Ammon's horn (tissue), 1 donor: ENCODE measurements at places on chromosomes 4 and X.

- DNase-seq = no peak
Observed at GRCh38 chr4:115213716-115214115, 100.3 kb upstream of the NDST4 start.

DNA sequence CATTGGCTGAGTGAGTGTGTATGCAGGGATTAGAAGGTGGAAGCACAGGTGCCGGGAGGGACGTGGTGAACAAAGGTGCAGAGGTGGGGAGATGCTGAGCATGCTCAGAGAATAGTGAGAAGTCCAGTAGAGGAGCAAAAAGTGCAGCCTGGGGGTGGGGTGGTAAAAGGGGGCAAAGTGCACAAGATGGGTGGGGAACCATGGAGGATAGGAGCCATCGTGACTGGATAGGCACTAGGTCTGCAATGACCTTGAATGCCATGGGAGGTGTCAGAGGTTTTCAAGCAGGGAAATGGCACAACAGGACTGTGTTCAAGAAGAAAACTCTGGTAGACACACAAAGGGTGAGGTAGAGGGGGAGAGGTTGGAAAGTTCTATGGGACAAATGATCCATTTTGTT is 6.6 kb upstream of the DDX3X start:
- no peak for DNase-seq

DNA sequence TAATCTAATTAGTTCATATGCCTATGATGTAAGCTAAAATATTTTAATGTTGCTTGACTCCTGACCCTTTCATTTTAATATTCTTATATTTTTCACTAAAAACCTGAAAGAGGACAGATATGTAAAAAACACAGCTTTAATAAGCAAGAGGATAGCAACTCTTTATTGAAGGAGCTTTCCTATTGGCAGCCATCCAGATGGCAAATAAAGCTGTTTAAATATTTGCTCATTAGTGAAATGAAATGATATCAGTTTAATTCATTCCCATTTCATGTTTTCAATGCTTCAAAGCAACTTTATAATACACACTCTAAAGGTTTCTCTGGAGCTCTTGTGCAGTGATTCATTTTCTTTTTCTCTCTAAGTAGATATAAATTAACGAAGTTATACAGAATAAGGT is 473.4 kb downstream of the PCDH7 start:
- DNase-seq = no peak

DNA sequence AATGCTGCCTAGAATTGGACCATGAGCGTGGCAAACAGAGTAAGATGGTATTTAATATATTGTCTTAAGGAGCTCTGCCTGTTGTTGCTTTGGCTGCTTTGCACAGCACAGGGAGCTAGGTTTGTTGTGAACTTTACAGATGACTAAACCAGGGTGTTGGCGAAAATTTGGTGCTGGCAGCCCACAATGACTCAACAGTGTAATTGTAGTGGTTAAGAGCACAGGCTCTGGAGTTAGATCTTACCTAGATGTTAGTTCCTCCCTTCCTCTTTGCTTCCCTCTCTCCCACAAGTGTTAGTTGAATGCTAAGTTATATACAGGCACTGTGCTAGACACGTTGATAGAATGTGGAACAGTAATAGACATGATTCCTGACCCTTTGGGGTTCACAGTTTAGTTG is 128.9 kb upstream of the TRPC5 start:
- DNase-seq = no peak

GRCh38 chrX:6019076-6019475 is 209.6 kb downstream of the NLGN4X start:
- DNase-seq = no peak
